ENCODE measurements at places on chromosomes 16 and 17. TPM values are rescaled to one million over a fixed set of nuclear protein-coding genes. Genes with fewer than 3 reads are reported as not detected.
A peak's percentile ranks its signal among the peaks of the same experiment; 100 is the strongest.

The KRTAP4-2 gene
- not detected for polyA plus RNA-seq

The RAD51C gene
- polyA plus RNA-seq, result 41.5 TPM

The PTRH2 gene
- polyA plus RNA-seq, result 22.1 TPM

The CHST4 gene
- 0.05 TPM for polyA plus RNA-seq

The RAC3 gene
- 16.2 TPM for polyA plus RNA-seq

The GLTPD2 gene
- 1.7 TPM for polyA plus RNA-seq

The KRT36 gene
- not detected for polyA plus RNA-seq

The MMP2 gene
- 603 TPM for polyA plus RNA-seq

GRCh38 chr16:78664811-78665772, 565.6 kb downstream of the WWOX start:
- DNase-seq, result no peak

DNA sequence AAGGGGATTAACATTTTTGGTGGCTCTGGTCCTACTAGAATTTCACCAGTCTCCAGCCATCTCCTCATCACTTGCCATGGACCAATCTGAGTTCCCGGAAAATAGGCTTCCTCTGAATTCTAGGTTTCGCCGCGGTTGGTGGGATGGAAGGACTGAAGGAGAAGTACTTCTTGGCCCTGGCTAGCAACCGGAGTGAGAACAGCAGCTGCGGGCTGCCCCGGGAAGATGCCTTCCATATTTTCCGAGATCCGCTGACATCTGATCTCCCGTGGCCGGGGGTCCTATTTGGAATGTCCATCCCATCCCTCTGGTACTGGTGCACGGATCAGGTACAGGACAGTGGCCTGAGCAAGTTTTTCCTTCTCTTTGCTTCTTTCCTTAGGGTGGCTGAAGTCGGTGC, 45.0 kb downstream of the SLC5A11 start:
- DNase-seq, result no peak

DNA sequence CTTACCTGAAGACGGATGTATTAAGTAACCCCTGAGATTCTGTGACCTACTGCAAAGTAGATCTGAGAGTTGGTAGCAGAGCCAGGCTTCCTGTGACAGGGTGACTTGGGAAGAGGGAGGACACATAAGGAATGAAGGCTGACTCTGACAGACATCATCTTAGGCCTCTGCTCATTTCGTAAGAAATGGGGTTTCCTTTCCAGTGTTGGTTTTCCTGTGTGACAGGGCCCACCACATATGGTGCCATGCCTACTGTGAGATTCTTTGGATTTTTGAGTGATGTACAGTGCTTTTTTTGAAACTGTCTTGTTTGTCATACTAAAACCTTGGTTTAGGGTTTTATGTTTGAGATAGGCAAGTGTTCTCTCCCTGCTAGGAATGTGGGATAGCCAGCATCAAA, 12.7 kb downstream of the LIG3 start:
- no peak for DNase-seq

GRCh38 chr16:86806838-86807351, 228.5 kb downstream of the FOXL1 start:
- DNase-seq, result no peak

- DNase-seq, result no peak
Observed at GRCh38 chr16:12096157-12096777, 119.7 kb downstream of the SNX29 start.

- no peak for DNase-seq
Observed at GRCh38 chr17:56679777-56680422, 86.4 kb downstream of the NOG start.

DNA sequence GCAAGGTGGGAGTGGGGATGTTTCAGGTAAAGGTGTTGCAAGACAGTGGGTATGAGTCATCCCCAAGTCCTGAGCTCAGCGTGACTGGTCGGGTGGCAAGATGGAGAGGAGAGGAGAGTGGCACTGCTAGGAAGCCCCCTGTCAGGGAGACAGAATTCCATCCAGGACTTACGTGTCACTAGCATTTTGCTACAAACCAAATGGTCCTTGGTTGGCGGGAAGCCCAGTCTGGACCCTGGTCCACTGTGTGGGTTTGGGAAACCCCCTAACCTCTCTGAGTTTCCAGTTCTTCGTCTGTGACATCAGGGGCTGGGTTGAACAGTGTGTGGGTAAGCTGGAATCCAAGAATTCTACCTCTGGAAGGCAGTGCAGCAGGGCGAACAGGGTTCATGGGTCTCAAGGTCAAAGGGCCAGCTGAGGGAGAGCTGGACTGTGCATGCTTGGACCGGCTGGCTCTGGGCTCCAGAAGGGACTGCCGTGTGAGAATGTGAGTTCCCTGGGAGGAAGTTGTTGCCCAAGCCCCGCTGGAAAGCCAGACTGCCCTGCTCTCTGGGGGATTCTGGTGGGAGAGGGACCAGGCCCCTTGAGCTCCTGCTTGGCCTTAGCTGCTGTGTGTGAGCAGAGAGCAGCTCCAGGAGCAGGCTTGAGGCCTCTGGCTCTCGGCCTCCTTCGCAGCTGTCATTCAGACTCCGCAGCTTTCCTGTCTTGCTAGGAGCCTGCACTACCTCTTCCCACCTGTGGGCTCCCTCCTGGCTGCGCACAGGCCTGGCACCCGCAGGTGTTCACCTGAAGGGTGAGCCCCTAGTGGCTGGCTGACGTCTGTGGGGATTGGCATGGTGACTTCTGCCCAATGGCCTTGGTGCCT, 84.6 kb downstream of the NT5M start:
- DNase-seq, result no peak

GRCh38 chr16:54123766-54124165, 162.8 kb downstream of the IRX3 start:
- DNase-seq, result no peak

GRCh38 chr17:32528825-32529224, 42.0 kb downstream of the CDK5R1 start:
- DNase-seq, result no peak

GRCh38 chr16:30377812-30378235, 3.2 kb downstream of the MYL11 start:
- DNase-seq, result peak; percentile 91

GRCh38 chr17:19357351-19357750, 5.2 kb downstream of the B9D1 start:
- no peak for DNase-seq

DNA sequence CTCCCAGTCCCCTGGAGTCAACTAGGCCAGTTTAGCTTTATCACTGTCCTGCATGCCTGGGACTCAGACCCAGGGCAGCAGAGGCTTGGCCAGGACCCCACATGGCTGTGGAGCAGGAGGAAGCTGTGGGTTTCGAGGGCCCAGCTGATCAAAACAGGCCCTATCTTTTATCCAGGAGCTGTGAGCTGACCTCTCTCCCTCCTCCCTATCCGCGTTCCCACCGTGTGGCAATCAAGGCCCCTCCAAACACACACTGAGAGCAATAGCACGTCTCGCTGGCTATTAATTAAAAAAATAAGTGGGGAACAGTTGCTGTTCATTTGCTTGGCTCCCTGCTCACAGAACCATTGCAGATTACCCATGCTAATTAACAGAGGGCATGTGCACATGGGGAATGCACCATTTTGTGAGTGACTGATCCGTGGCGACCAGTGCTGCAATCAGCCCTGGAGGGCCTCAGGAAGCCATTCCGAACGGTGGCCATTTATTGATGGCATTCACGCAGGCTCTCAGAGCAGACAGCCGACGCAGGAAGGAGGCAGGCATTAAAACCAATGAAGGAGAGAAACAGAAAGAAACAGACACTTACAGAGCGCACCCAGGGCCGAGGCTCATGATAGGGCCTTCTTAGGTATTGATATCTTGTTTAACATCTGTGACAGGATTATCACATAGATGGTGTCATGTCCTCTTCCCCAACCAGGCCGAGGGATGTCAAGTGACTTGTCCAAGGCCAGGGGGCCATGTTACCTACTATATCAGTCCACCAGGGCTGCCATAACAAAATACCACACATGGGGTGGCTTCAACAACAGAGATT, 157.1 kb downstream of the KATNIP start:
- DNase-seq, result no peak

DNA sequence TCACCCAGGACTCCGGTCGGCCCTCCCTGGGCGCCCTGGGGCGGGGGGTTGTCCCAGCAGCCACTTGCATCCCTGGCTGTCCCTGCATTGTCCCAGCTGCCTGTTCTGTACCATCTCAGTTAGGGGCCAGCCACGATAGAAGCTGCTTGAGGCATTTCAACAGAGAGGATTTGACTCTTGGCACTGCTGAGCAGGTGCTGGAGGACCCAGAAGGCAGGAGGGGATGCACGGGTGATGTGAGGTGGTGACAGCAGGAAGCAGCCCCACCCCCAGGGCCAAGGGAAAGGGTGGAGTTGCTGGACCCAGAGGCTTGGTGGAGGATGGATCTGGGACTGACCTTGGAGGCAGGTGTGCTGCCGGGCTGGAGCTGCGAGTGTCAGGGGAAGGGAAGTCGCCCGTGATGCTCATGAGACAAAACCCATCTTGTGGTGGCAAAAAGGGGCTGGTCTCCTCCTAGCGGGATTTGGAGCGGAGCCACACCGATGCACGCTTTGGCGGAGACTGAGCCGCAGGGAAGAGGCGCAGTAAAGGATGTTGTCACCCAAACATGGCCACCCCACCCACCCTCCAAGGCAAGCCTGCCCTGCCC, 188.0 kb upstream of the GSE1 start:
- DNase-seq, result no peak

DNA sequence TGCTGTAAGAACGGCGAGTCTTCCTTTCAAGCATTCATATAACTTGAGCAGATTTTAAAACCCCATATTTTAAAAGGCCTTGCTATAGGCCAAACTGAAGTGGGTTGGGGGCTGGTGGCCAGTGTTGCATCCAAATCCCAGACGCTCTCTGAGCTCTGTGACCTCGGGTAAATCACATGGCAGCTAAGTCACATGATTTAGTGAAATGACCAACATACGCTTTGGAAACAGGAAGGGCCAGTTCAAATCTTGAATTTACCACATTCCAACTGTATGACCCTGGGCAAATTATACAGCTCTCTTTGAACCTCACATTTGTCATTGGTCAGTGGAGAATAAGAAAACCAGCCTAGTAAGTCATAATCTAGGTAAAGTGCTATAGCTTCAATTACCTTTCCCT, 519.3 kb downstream of the HAPSTR1 start:
- DNase-seq, result no peak

DNA sequence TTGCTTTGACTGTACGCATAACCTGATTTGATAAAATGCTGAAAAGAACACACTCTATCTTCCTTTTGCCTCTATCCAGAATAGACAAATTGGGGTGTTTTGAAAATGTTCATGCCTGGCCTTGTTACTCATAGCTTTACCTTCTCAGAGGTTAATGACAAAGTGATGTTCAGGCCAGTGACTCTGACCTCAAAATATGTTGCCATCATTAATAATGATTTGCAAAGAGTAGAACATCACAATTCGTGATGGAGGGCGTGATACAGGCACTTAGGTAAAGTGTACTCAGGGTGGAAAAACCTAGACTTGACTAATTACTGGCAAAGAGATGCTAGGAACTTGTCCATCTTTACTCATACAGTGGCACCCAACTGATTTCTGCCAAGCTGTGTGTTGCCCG, 656.6 kb upstream of the SOX9 start:
- no peak for DNase-seq

DNA sequence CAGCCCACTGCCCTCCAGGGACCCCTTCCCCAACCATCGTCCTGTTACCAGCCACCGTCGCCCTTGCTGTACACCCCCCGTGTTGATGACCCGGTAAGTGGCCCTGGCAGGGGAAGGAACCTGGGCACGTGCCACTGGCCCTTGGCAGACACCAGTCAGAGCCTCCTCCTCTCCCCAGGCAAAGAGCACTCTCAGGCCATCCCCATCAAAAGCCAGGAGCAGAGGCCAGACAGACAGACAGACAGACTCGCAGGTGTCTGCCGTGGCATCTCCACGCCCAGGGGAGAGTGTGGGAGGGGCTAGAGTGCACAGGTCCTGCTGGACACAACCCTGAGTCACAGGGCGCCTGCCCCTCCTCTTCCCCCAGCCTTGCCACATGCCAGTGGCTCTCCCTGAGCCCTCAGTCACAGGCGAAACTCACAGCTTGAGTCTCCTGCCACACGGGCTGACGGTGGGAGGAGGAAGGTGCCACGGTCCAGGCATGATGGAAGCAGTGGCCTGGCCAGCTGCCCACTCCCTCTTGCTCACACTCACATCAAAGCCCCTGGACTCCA, 7.8 kb downstream of the CLCN7 start:
- DNase-seq, result no peak

DNA sequence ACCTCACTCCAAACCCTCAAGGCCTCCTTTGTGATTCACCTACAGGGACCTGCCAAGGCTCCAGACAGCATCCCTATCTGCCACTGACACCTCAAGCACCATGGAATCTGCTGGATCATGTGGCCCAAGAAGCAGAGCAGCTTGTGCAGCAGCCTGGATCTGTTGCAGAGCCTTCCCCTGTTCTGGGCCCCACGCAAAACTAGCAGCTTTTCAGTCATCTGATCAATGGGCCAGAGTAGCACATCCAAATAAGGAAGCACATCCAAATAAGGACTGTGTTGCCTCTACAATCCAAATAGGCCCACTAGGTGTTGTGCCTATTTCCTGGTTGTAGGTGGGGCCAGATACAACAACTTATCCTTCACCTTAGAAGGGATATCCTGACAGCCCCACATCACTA, 97.1 kb upstream of the GNAO1 start:
- DNase-seq, result no peak

- DNase-seq, result peak; percentile 3
Observed at GRCh38 chr16:71254832-71255525, 24.5 kb upstream of the HYDIN start.

DNA sequence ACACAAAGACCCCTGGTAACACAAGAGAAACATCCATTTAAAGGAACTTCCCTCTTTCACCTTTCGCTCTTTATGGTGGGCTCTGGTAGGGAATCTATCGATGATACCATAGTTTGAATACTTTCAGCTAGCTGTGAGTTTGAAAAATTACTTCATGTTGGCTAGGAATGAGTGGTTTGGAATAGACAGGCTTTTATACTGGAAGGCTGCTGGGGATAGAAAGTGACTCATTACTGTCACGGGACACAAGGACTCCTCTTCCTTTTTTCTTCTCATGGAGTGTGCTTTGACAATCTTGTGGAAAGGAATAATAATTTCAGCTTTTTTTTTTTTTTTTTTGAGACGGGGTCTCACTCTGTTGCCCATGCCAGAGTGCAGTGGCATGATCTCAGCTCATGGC, 76.9 kb downstream of the CYB561 start:
- no peak for DNase-seq

Data from right lung (tissue), 10 donors.